ENCODE measurements at places on chromosomes 11 and 22. TPM values are rescaled to one million over a fixed set of nuclear protein-coding genes. Genes with fewer than 3 reads are reported as not detected.

DNA sequence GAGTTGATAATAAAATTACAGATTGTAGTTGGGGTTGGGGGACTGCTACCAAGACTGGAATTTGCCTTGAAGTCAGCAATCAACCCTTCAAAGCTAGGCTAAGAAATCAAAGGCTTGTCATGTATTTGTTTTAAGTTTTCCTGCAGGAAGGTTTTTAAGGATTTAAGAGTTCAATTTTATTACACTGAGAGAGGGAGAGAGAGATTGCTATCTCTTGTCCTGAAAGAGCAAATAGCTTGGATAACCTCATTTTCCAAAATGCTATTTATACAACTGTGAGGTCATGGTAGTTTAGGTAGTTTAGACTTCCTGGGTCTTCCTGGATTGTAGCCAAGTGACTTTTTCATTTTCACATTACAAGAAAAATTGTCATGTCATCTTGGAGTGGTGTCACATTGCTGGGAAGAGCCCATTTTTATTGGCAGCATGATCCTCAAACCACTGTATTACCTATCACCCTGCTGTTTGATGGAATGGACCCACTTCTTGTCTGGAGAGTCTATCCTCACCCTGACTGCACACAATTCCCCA, 10.1 kb upstream of the PRSS23 start:
- DNase-seq: no peak

DNA sequence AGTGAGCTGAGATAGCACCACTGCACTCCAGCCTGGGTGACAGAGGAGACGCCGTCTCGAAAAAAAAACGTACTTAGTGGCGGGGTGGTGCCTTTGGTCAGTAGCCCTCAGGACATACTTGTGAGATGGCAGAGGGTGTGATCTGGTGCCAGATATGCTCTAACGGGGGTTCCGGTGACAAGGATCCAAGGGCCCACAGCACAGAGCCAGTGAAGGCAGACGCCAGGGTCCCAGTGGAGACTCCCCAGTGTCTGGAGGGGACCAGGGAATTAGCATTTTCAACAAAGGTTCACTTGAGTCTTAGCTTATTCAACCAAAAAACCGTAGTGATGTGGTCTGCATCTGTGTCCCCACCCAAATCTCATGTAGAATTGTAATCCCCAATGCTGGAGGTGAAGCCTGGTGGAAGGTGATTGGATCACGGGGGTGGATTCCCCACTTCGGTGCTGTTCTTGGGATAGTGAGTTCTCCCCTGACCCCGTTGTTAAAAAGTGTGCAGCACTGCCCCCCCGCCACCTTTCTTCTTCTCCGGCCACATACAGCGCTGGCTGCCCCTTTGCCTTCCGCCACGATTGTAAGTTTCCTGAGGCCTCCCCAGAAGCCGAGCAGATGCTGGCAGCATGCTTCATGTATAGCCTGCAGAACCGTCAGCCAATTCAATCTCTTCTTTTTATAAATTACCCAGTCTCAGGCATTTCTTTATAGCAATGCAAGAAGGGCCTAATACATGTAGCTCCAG, 26.6 kb upstream of the OSBPL5 start:
- DNase-seq: no peak

- DNase-seq: no peak
Observed at GRCh38 chr11:122851366-122851966, 13.2 kb downstream of the CRTAM start.

LTBP3 gene
- polyA plus RNA-seq: 42.7 TPM

DNA sequence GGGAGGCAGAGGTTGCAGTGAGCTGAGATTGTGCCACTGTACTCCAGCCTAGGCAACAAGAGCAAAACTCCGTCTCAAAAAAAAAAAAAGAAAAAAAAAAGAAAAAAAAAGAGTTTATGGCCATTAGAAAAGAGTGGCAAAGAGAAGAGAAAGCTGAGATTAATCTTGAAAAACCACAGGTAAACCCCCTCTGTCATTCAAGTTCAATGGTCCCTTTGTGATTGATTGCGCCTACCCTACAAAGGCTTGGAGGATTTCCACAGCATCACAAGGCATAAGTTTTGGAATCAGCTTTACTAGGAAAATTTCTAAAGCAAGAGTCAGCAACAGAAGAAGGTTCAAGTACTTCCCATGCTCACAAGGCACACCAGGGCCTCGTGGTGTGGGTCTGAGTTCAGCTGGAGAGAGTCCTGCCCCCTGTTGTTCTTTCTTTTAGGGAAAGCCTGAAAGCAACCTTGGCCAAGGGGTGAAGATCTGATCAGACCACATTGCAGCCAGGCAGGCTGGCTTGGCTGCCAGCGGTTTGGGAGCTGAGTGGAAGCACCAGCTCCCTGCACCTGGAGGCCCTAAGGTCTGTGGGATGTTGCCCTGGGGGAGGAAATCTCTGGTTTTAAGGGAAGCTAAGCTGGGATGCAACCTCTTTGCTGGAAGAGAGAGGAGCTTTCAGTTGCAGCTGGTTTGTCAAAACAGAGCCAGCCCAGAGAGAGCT, 41.8 kb downstream of the SLN start:
- DNase-seq: no peak

- no peak for DNase-seq
Observed at GRCh38 chr11:68543594-68543993, 83.0 kb downstream of the PPP6R3 start.

DNA sequence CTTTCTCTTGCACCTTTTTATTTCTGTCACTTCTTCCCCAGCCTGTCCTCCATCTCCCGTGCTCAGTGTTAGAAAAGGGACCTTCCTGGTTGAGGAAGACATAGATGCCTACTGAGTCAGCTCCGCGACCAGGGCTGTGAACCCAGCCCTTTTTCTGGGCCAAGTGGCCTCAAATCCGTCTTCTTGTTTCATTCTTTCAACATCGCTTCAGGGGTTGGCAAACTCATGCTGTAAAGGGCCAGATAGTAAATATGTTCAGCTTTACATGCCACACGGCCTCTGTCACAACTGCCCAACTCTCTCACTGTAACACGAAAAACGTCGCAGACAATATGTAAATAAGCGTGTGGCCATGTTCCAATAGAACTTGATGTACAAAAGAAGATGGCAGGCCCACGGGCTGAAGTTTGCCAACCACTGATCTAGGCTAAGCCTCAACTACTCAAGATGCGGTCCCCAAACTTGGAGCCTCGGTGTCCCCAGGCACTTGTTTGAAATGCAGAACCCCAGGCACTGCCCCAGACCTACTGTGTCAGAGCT, 338.4 kb downstream of the MN1 start:
- no peak for DNase-seq

OR2D2 gene
- not detected for polyA plus RNA-seq

- no peak for DNase-seq
Observed at GRCh38 chr11:129414144-129414872, 38.7 kb downstream of the BARX2 start.

E2F8 gene
- polyA plus RNA-seq: 0.87 TPM

GRCh38 chr11:35791088-35791958, 128.7 kb downstream of the TRIM44 start:
- no peak for DNase-seq

SUSD2 gene
- polyA plus RNA-seq: 6.5 TPM

- no peak for DNase-seq
Observed at GRCh38 chr11:130203766-130204702, 44.5 kb downstream of the ST14 start.

DNA sequence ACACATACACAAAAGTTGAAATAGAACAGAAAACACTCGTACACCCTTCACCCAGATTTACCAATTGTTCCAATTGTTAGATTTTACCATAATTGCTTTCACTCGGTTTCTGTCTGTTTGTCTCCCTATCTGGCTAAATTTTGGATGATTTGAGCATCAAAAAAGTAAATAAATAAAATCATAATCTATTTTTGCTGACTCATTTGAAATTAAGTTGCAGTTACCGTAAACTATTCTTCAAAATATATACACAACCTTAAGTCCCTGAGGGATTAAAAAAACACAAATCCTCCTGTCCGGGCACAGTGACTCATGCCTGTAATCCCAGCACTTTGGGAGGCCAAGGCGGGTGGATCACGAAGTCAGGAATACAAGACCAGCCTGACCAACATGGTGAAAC, 81.3 kb upstream of the SYT9 start:
- DNase-seq: no peak

DNA sequence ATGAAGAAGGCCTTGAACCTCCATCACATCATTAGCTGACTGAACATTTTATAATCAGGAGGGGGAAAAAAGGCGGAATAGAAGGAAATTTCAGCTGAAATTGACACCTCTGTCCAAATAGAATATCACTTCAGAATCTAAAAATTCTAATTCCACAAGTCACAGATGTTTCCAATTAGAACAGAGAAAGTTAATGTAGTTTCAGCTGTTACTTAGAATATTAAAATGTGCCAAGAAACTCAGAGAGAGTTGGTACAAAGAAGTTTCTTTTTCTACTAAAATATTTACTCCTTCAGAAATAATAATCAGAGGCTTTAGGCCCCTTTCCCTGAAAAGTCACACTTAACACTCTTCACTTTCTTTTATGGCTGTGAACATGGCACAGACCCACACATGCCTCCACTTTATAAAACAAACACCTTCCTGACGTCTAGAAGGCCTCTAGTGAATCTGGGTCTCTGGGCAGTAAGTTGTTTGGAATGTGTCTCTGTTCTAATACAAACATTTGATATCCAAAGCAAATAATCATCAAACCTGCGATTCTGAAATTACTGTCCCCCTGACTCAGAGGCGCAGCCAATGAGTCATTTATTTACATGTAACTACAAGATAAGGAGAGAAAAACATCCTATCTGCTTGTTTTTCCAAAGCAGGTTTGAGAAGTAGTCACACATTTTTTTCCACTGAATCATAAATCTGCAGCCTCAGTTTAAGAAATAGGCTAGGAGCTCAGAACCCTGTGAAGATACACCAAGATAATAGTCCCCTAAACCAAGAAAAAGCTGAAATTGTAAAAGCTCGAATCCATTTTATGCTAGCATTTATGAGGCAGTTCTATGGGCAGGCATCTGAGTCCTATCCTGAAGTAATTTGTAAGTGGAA, 148.4 kb downstream of the ME3 start:
- DNase-seq: no peak

TH gene
- polyA plus RNA-seq: 0.15 TPM

APOL5 gene
- 0.06 TPM for polyA plus RNA-seq

DNA sequence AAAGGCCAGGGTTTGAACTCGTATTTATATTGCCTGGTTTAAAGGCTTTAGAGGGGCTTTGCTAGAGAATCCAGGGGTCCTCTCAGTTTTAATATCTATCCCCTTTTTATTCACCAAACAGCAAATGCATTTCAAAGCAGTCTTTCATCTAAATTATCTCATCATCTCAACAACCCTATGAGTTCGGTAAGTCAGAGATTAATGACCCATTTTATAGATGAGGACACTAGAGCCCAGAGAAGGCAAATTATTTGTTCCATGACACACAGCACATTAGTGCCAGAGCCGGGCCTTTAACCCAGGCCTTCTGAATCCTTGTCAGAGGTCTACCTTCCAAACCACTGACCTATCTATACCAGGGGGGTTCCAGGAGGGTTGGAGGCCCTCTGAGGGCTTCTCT, 16.8 kb upstream of the YWHAH start:
- DNase-seq: no peak

DNA sequence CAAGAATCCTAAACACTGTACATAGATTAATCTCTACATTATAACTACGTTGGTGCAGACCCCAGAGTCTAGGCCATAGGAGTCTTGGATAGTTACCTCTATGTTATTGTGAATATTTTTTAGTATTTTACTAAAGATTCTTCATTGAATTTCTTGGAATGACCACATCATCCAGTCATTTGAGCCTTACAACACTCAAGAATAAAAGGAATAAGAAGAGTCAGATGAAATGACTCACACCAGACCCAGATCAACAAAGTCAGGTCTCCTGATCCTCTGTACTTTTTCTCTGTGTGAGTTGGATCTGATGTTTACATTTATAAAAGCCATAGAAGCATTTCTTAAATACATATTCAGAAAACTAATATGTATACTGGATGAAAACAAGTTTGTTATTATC, 179.2 kb upstream of the ARHGAP20 start:
- DNase-seq: no peak

DNA sequence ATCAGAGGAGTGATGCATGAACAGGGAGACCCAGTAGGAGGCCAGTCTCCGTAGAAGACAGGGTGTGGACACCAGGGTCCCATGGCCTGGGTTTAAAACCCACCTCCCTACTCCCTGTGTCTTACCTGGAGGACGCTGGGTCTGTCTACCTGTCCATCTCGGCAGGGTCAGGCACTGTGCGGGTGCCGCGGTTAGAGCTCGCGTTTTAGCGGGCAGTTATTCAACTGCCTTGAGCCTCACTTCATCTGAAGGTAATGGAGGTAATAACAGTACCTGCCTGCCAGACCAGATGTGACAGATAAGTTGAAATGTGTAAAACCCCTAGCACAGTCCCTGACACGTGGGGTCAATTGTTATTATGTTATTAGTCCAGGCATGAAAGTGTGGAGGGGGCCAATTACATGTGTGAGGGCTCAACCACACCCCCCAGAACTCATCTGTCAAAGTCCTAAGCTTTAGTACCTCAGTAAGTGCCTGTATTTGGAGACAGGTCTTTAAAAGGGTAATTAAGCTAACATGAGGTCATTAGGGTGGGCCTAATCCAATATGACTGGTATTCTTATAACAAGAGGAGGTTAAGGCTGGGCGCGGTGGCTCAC, 8.1 kb upstream of the UPK3A start:
- no peak for DNase-seq

DNA sequence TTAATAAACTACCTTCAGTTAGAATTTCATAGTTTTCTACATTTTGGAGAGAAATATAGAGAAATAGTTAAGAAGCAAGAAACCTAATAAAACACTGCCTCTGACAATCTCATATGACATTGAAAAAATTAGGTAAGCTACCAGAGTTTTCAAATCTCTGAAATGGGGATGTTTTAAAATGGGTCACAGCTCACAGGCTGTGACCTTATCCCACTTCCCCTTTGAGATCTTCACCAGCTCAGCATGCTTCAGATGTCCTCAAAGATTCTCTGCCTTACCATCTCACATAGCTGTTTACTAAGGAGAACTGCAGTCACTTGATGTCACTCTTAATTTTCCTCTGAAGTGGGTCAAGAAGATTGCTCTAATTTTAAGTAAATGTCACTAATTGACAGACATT, 717.8 kb downstream of the JRKL start:
- DNase-seq: no peak

DNA sequence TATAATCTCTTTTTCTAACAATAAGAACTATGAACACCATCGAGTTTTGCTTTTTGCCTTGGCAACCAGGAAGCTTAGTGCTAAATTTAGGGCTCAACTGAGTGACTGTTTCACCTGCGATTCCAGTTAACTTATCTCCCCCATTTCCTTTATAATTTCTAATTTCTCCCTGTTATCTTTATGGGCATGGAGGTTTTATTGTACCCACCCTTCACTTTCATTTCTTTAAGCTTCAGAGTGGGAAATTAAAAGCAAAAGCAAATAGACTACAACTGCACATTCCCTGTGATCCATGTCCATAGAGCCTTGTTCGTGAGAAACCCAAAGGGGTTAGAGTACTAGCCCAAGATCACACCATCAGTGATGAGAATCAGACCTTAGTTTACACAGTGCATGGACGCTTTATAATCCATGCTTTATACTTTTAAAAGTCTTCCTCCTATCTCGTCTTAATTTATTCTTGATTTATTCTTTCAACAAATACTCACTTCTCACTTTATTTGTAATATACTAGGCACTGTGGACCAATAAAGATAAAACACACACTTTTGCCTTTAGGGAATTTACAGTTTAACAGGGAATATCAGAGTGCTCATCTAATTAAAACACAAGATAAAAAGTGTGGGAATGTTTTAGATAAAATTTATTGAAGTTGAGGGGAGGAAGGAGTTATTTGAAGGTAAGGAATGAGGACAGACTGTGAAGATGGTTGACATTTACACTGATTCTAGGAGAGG, 40.6 kb downstream of the ADAMTS15 start:
- DNase-seq: no peak

- DNase-seq: no peak
Observed at GRCh38 chr22:49659924-49660315, 167.8 kb downstream of the BRD1 start.

All from heart right ventricle (tissue), 16 donors.